Stimulated activated CD4-positive, alpha-beta T cell treated with anti-CD3 and anti-CD28 coated beads, Interleukin-12 subunit alpha, Interleukin-12 subunit beta, amount 100 ng/mL, for 4 hours (primary cell): ENCODE measurements at places on chromosomes 2 and 18.

DNA sequence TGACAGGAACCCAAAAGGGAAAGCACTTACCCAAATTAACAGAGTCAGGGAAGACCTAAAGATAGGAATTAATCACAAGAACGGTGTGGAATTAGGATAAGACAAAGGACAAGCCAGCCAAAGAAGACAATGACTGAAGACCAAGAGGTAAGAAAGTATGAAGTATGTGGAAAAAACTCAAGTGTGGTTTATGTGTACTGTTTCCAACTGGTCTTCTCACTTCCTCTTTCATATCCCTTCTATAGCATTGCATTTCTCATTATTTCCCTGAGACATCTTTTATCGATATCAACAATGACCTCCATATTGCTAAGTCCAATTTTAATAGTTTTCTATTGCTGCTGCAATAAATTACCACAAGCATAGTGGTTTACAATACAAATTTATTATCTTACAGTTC is 313.5 kb upstream of the SLC39A10 start:
- DNase-seq, result no peak

DNA sequence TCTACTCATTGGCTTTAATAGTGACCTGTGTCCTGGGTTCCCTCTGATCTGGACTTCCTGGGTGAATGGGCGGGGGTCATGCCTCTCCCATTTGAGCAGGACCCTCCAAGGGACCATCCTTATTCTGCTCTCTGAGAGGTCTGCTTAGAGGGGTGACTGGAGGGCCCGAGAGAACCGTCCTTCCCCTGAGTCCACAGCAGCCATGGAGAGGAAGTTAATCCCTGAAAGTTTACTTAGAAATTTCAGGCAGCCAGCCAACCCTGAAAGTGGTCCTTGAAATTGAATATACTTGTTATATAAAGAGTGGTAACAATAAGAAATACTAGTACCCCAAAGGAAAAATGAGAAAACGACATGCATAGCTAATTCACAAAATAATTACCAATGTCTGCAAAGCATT is 226.1 kb downstream of the DYSF start:
- DNase-seq, result no peak

GRCh38 chr2:205763708-205764211 is 81.5 kb downstream of the NRP2 start:
- no peak for DNase-seq

GRCh38 chr2:100606332-100606725 is 43.5 kb downstream of the PDCL3 start:
- DNase-seq, result no peak

DNA sequence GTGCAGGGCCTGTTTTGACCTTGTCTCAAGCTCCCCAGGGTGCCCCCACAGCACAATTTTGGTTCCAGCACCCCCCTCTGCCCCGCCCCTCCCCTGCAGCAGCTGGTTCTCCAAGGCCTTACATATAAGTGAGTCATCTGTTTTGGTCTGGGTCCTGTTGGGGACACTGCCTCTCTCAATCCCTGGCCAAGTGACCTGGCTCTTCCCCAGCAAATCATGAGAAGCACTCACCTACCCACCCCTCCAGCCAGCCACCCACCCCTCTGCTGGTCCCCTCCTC is 90.5 kb downstream of the INHBB start:
- no peak for DNase-seq

DNA sequence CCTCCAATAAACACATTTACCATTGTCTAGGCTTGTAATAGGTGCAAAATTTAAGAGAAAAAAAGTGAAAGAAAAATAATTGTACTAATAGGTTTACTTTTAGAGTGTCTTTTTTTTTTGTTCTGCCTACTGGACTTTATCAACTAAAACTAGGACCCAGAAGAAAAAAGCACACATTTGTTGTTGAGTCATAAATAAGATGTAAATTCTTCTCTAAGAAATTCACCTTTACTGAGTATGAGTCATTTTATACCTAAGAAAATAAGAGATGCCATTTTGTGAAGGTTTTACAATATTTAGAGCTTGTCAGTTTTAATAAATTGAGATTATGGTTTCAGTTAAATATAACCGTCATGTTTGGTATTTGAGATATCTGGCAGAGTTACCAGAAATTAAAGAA is 19.2 kb downstream of the FARP2 start:
- no peak for DNase-seq
